ENCODE measurements at places on chromosomes 1 and 21.
A peak's percentile ranks its signal among the peaks of the same experiment; 100 is the strongest.

- DNase-seq, result no peak
Measured at GRCh38 chr21:46355161-46356004, 31.4 kb downstream of the PCNT start.

- DNase-seq, result no peak
Measured at GRCh38 chr1:53111073-53111556, 31.3 kb downstream of the SLC1A7 start.

DNA sequence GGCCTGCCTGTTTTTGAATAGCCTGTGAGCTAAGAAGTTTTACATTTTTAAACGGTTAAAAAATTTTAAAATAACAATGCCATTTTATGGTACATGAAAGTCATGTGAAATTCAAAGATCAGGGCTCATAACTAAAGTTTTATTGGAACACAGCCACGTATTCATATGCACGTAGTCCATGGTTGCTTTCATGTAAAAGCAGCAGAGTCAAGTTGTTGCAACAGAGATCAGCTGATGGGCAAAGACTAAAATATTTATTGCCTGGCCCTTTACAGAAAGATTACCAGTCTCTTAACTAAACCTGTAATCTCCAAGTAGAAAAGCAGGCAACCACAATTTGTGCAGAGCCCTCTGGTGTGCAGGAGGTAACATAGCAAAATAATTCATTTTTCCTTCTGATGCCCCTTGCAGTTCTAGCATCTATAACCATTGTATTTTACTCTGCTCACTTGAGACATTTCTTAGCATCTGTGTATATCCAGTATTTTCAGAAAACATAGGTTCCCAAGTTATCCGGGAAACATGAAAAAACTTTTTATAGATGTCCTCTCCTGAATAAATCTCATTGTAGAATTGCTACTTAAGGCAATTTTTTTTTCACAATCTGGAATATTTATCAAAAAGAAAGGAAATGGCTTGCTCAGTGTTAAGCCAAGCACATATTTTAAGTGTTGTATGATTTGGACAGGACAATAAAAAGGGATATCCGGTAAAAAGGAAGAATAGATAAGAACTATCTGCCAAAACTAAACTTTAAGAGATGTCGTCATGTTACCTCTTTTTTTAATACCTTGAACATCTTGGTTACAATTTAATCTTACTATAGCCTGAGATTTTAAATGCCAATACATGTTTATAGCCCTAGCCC is 430.8 kb downstream of the PLPP3 start:
- DNase-seq, result no peak

DNA sequence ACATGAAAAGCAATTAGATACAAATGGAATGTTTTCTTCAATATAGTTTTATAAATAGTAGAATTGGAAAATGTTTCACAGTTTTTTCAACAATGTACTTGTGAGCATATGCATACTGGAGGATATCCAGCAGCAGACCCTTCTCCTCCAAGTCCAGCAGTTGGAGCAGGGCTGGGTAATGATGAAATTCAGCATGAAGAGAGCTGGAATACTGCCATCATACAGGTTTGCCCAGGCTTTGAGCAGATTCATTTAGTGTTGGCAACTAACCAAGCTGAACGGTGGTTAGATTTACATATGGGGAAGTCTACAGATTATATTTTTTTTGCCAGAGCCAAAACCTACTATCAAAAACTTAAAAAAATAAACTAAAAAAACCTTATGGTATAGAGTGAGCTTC is 38.3 kb downstream of the WDR3 start:
- no peak for DNase-seq

DNA sequence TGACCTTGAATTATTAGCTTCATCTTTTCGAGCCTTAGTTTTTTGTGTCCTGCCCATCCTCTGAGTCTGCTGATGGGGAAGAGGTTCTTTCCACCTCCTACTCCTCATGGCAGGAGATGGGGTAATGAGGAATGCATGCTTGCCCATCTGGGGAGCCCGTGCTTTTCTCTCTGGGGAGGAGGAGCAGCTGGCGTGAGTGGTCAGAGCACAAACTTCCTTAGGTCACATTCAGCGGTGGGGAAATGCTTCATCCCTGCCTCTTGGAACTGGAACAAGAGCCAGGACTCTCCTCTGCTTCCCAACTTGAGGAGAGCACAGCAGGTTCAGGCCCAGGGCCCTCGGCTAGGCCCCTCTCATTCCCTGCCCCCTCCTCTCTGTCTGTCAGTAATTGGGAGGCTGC is 155.0 kb downstream of the PCNX2 start:
- DNase-seq, result no peak

DNA sequence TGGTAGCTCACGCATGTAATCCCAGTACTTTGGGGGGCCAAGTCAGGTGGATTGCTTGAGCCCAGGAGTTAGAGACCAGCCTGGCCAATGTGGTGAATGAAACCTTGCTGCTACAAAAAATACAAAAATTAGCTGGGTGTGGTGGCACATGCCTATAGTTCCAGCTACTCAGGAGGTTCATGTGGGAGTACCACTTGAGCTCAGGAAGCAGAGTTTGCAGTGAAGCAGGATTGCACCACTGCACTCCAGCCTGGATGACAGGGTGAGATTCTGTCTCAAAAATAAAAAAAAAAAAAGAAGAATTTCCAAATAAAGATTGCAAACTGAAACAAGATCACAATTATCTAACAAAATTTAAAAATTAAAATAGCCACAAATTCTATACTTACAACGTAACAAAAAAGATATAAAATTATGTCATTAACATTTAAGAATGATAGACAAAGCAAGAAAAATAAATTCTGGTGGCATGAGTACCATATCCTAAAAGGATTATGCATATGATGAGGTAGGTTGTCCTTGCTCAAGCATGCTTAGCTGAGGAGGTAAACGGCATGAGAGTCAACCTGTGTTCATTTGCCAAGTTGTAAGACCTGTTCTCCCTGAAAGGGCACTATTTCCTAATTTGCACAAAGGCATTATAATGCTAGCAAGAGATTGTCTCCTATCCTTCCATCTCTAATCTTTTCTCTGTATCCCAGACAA is 20.2 kb downstream of the IPP start:
- DNase-seq, result no peak

GRCh38 chr1:59108481-59109317 is 188.2 kb upstream of the FGGY start:
- no peak for DNase-seq

GRCh38 chr1:246447501-246447900 is 59.6 kb downstream of the SMYD3 start:
- DNase-seq, result no peak

GRCh38 chr1:185486346-185486745 is 169.3 kb upstream of the IVNS1ABP start:
- no peak for DNase-seq

DNA sequence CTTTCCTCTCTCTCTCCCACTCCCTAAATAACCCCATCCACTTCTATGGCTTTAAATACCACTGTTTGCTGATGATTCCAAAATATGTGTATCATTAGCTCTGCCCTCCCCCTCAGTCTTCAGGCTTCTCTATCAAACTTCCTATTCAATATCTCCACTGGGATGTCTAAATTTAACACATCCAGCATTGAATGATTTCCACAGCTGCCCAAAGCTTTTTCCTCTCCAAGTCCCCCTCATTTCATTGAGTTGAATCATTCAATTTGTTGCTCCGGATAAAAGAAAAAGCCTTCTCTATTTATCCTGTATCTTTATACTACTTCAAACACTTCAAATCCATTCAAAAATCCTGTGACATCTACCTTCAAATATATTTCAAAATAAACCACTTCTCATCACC is 225.0 kb downstream of the SEC16B start:
- DNase-seq, result no peak

DNA sequence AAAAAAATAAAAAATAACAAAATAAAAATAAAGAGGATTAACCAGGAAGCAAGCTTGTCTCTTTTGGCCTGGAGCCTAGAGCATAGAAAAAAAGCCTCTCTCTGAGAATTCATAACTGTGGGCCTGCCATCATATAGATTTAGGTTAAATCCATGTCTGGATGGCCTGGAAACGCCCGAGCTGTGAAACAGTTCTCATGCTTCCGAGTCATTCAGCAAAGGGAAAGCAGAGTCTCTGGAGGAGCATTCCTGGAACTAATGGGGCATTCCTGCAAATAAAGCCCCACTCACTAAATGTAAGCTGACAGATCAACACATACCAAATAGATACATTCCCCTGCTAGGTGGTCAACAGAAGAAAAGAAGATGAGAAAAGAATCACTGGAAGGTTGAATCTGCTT is 75.8 kb upstream of the GNG4 start:
- no peak for DNase-seq

GRCh38 chr1:21671915-21672314 is 2.8 kb upstream of the RAP1GAP start:
- no peak for DNase-seq

DNA sequence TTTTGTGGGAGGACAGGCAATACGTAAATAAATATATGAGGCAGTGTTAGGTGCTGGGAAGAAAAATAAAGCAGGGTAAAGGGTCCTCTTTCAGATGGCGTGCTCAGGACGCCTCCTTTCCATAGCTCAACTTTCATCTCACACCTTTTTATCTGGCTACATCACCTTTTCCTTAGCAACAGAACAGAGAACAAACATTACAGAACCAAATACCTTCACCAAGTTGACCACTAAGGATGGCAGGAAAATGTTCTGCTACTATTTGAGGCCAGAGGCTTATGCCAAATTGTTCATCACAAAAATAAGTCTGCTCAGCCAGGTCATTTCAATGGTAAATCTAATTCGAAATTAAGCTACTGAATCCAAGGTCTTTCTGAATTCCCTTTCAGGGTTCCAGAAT is 149.2 kb upstream of the C1orf21 start:
- DNase-seq, result no peak

GRCh38 chr1:40936931-40937339 is 42.6 kb upstream of the CTPS1 start:
- no peak for DNase-seq

- DNase-seq, result no peak
Measured at GRCh38 chr1:119124764-119125163, 15.7 kb downstream of the WARS2 start.

DNA sequence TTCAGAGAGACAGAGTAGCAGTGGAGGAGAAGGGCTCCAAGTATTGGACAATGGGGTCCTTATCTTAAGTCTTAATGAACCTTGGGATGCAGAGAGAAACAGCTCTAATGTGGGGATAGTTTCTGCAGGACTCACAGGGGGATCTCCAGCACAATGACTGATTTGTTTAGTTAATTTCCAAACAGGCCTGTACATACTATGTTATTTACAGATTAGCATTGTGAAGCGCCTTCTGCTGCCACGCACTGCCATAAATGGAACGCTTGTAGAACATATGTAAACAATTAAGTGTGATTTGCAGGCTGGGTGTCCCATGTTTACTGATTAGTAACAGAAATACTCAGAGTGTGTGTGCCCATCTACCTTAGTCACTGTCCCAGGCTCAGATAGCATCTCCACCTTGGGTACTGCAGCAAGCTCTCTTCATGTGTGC is 56.1 kb downstream of the NTPCR start:
- no peak for DNase-seq

DNA sequence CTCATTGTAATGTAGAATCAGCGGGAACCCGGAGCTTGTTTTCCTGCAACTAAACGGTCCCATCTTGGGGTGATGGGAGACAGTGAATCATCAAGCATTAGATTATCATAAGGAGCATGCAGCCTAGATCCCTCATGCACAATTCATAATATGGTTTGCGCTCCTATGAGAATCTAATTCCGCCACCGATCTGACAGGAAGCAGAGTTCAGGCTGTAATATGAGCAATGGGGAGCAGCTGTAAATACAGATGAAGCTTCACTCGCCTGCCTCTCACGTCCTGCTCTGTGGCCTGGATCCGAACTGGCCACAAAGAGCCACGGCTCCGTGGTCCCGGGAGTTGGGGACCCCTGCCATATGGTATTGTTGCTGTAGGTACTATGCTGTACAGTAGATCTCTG is 1.6 kb downstream of the IFI44 start:
- DNase-seq, result no peak

GRCh38 chr21:14241297-14241696 is 25.3 kb downstream of the RBM11 start:
- no peak for DNase-seq

DNA sequence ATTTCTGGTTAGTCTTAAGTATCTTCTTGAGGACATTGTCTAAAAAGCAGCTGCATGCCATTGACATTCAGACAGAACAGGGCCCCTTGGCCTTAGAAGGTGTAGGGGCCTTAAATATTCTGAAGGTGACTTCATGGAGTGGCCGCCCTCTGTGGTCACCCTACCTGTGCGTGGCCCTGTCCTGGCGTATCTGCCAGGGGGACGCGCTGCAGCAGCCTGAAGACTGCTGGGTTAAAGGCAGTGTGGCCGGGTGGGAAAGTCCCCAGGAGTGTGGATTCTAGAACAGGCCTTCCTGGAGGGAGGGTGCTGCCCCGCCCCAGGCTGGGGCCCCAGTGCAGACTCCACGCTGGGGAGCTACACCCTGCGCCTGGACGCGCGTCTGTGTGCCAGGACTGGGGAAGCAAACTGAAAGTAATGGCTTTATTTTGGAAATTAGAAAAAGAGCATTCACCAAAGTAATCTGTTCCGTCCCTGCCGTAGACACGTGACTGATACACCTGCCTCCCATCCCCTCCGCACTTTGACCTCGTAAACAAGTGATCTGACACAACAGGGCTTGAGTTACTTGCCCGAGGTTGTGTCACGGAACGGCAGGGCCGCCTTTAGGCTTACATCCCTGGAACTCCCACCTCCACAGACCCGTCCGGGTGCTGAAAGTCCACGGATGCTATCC is 1.8 kb downstream of the AGPAT3 start:
- DNase-seq, result peak; percentile 50

GRCh38 chr1:206961668-206962067 is 8.6 kb downstream of the FCAMR start:
- DNase-seq, result no peak

DNA sequence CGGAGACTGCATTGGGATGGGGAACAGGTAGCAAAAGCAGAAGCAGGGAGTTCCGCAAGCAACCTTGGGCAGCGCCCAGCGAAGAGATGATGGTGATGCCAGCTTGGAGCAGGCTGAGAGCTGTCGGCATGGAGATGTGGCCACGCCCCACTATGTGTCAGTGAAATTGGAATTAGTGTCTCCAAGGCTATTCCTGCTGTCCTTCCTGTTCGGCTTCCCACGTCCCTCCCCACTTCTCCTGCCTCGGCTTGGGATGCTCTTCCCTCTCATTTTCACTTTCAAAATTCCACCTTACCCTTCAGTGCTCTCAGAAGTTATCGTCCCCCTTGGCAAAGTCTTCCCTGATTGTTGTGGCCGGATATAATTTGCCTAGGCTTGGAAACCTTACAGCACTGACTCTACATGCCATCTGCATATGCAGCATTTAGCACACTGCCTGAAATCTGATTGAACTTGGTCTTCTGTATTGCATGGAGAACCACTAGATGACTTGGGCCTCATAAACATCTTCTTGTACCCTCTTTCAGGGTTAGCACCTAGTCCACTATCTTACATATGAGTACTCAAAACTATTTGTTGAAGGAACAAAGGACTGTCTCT is 270.7 kb upstream of the RUNX1 start:
- no peak for DNase-seq
